Fibroblast of mammary gland (primary cell): ENCODE measurements at places on chromosomes 11 and 22.
A peak's percentile ranks its signal among the peaks of the same experiment; 100 is the strongest.

- DNase-seq, result no peak
These were observed 84.0 kb upstream of the FGF3 start for GRCh38 chr11:69903211-69903610.

DNA sequence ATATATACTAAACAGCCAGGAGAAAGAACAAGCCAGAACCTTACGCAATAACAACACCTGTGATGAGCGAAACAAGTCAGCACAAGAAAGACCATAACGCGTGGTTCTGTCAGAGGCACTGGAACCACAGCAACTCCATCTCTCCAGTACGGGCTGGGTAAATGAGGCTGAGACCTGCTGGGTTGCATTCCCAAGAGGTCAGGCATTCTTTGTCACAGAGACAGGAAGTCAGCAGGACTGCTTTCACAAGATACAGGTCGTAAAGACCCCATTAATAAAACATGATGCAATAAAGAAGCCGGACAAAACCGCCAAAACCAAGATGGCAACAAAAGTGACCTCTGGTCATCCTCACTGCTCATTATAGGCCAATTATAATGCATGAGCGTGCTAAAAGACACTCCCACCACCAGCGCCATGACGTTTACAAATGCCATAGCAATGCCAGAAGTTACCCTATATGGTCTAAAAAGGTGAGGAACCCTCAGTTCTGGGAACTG lies 21.7 kb downstream of the TPST2 start:
- no peak for DNase-seq

DNA sequence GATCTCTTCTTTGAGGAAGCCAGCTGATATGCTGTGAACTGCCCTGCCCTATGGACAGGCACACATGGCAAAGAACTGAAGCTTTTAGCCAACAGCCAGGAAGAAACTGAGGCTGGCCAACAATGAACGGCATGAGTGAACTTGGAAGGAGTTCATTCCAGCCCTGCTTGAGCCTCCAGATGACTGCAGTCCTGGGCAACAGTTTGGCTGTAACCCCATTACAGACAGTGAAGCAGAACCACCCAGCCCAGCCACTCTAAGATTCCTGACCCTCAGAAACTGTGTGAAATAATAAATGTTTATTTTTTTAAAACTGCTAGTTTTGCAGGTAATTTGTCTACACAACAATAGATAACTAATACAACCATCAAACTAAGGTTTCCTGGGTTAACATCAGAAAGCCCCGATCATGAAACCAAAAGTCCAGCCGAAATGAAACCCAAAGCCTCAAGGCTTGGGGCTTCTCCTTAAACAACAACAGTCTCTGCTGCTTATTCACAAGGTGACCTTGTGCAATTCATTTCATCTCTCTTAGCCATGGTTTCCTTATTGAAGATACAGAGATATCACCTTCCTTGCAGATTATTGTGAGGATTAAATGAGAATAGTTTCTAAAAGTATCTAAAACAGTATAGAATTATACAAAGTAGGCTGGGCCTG lies 31.4 kb downstream of the PAK1 start:
- DNase-seq, result no peak

DNA sequence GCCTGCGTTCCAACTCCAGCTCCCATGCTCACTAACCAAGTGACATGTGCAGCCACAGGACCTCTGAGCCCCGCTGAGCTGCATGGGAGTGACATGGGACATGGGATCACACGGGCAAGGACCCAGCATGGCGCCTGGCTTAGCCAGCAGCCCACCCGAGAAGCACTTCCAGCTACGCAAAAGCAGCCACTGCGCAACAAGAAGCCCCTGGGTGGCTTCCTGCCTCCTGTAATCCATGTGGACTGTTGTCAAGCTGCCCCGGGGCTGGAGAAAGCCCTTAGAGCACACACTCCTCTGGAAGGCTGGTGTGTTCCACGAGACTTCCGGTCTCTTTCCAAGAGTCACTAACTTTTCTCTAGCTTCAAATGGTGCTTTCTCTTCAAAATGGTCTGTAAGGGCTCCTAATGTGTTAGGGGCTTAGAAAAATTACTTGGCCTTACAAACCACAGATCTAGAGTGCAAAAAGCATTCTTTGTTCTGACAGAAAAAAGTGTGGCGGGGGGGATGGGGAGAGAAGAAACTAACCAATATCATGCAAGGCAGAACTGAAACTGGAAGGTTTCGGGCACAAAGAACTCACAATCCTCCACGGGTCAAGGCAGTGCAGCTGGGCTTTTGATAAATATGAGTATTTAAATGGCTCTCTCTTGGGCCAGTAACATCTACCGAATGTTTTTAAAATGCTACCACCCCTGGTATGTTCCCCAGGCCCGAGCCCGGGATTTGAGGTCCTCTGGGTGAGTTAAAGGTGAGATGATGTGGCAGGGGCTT lies 5.5 kb downstream of the C11orf24 start:
- DNase-seq, result no peak

- DNase-seq, result no peak
These were observed 69.5 kb upstream of the MYO18B start for GRCh38 chr22:25672289-25673084.

DNA sequence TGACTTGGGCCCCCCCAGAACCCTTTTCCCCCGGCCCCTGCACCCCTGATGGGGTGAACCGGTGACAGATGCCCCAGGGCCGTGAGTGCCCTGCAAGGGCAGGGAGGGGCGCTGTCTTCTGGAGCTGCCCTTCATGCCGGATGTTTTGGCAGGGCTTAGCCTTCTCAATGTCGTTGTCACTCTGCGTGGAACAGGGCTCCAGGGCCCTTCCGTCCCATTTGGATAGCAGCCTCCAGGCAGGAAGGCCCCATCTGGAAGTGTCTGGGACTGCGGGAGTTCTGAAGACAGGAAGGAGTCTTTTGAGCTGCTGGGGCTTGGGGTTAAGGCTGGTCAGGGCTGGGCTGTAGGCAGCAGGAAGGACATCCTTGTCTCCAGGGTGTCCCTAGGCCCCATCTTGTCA lies 4.6 kb downstream of the FRMD8 start:
- peak; percentile 33 for DNase-seq

- no peak for DNase-seq
These were observed 2.7 kb upstream of the CBX6 start for GRCh38 chr22:38874529-38875222.

- no peak for DNase-seq
These were observed 39.4 kb downstream of the SWAP70 start for GRCh38 chr11:9703280-9703679.

DNA sequence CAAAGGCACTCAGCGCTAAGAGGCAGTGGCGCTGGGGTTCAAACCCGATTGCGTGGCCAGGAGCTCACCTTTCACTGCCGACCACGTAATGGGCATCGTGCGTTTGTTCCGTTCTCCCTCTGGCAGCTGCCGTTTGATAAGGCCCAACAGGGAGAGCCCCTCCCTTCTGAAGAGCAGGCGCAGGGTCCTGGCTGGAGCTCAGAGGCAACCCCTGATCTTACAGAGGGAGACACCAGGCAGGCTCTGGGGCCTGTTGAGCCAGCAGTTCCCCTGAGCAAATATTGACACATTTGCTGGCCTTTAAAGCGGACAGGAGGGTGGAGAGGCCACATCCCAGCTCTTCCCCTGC lies 11.7 kb upstream of the C1QTNF6 start:
- DNase-seq, result no peak

DNA sequence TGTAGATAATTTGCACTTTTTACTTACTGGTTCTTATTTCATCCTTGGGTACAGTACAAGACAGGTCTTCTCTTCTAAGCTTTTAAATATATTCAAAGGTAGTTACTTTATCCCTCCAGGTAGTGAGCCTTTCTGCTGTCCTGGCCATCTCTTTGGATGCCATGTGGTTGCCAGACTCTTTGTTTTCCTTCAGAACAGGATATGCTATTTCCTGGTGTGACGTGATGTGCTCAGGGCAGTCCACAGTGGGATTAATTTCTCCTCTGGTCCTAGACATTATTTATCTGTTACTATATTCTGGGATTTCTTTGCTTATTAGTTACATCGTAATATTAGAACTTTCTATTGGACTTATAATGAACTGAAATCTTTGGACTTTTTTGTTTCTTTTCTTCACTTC lies 63.7 kb downstream of the PPP6R3 start:
- no peak for DNase-seq

DNA sequence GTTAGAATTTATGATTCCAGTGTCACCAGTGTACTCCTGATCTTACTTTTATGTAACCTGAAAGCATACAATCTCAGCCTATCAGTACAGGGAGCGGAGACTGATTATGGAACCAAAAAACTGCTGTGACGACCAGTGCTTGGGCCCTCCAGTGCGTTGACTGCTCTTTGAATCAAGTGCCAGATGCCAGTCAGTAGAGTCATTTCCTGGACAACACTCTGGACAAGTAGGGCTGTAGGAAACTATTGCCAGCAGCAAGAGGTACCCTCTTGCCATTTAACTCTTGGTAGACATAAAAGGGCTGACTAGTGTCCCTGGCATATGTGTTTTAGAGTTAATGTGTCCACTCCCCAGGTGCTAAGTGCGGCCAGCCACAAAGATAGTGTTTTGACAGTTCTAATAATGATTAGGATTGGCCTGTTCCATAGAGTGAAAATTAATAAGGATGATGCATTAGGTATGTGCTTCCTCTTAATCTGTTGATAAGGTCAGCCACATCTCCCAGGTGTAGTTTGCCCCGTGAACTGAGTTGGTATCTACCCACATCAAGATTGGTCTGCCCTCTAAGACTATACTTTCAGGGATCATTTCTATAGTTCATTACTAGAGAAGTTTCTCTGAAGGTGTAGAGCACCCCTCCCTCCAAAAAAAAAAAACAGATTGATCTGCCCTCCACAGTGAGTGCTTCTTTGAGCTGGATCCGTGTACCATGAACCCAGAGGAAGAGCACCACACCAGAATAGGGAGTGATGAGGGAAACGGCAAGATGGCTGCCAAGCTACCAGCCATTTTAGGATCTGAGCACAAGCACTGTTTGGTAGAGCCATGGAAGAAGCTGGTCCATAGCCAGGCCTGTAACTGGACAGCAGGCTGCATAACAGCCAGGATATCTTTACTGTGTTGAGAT lies 20.7 kb upstream of the AIFM3 start:
- no peak for DNase-seq

- DNase-seq, result no peak
These were observed 26.0 kb downstream of the CLMP start for GRCh38 chr11:123168955-123169484.

DNA sequence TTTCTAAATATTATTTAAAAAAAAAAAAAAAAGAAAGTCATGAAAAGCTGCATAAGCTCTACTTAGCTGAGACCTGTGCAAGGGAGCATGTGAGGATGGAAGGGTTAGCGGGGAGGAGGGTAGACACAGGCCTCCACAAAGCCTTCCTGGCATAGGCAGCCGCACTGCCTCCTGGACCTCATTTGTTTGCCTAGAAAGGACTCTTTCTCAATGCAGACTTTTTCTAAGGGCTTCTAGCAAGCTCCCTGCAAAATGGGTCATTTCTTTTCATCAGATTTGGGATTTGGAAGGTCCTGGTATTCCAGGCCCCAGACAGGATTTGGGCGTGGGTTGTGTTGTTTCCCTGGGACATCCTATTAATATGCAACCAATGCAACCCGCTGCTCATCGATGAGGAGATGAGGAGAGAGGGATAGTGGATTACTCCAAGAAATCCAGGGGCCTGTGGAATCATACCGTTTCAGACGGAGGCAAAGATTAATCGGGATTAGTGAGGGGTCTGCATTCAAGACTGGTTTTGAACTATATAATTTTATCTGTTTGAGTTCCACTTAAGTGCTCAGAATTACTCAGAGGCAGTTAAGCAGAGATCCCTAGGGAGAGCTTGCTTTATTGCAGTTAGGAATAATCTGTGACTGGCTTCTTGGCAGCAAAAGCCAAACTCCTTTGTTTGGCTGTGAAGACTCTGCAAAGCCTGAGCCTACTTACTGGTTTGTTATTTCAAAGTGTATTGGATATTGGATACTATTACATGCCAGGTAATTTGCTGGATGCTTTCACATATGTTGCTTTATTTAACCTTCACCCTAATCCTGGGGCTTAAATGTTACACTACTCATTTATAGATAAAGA lies 106.9 kb upstream of the NAV2 start:
- peak; percentile 94 for DNase-seq

- DNase-seq, result no peak
These were observed 8.3 kb downstream of the MRPL17 start for GRCh38 chr11:6674862-6675261.

GRCh38 chr22:38839686-38840085 lies 4.1 kb downstream of the NPTXR start:
- DNase-seq, result no peak

DNA sequence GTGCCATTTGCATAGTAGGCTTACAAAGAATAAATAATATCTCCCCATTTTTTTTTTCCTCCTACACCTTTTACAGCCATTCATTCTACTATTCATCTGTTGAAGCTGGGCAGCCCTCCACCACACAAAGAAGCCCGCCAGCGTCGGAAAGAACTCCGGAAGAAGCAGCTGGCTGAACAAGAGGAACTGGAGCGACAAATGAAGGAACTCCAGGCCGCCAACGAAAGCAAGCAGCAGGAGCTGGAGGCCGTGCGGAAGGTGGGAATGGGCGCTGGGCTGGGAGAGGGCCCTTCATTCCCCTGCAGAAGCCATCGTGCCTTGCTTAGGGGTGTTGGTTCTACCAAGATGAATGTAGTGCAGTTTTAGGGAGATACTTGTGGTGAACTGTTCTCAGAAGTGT lies 68.6 kb downstream of the SWAP70 start:
- DNase-seq, result no peak

- DNase-seq, result no peak
These were observed 33.0 kb upstream of the PLET1 start for GRCh38 chr11:112293614-112294013.

DNA sequence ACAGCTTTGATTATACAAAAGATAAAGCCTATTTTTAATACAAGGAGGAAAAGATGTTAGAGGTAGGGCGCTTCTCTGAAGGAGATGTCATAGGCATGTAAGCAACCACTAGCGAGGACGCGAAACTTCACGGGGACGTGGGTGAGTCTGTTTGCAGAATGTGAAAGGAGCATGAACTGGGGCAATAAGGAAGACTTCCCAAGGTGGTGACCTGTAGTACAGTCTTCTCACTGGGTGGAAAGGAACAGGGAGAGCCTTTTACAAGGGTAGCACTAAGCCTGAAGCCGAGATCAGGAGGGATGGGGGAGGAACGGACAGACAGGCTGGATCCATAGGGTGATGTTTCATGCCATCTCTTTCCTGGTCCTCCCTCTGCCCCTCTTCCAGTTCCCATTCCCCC lies 10.0 kb upstream of the MICAL2 start:
- DNase-seq, result no peak

DNA sequence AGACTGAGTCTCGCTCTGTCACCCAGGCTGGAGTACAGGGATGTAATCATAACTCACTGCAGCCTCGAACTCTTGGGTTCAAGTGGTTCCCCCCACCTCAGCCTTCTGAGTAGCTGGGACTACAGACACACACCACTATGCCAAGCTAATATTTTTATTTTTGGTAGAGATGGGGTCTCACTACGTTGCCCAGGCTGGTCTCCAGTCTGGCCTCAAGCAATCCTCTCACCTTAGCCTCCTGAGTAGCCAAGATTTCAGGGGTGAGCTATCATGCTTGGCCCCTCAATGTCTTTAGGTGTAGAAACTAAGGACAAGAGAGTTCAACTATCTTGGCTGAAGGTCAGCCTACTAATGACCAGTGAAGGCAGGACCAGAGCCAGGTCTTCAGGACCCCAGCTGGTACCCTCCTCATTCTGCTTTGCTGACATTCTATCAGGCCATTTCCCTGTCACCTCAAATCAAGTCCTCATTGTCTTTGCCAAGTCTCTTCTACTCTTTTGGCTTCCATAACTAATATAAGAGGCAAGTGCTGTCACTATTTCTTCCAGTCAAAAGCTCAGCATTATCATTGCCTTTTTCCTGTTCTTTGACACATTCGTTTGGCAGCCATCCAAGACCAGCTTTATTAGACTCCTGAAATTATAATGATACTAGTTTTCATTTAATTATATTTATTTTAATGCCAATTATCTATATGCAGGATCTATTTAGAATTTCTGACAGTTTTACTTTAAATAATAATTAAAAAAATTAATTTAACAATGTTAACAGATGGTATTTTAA lies 264.2 kb upstream of the PITPNB start:
- no peak for DNase-seq
